Stimulated activated CD4-positive, alpha-beta T cell treated with anti-CD3 and anti-CD28 coated beads, Interleukin-2, amount 100 ng/mL, for 48 hours (primary cell): ENCODE measurements at places on chromosomes 4 and X.

GRCh38 chr4:95510877-95511276, 37.9 kb downstream of the UNC5C start:
- no peak for DNase-seq

DNA sequence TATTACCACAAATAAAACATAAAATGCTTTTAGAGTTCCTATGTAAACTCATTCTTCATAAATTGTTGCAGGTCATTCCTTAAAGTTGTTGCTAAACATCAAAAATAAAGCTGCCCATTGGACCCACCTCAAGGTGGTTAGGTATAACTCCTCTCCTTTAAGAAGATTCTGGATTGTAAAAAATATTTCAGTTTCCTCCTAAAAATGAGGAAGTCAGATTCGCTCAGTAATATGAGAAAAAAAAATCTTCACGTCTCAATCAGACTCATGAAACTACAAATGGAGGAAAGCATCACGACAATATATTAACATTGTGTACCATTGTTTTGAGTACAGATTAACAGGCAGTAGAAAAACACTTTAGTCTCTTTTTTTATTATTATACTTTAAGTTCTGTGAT, 105.9 kb downstream of the DDX60 start:
- no peak for DNase-seq

DNA sequence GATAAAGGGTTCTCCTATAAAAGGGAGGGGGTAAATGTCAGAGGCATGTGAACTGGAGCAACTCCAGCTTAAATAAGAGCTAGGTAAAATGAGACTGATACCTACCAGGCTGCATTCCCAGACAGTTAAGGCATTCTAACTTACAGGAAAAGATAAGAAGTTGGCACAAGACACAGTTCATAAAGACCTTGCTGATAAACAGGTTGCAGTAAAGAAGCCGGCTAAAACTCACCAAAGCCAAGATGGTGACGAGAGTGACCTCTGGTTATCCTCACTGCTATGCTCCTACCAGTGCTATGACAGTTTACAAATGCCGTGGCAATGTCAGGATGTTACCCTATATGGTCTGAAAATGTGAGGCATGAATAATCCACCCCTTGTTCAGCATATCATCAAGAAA, 13.1 kb upstream of the SULT1B1 start:
- DNase-seq: no peak

DNA sequence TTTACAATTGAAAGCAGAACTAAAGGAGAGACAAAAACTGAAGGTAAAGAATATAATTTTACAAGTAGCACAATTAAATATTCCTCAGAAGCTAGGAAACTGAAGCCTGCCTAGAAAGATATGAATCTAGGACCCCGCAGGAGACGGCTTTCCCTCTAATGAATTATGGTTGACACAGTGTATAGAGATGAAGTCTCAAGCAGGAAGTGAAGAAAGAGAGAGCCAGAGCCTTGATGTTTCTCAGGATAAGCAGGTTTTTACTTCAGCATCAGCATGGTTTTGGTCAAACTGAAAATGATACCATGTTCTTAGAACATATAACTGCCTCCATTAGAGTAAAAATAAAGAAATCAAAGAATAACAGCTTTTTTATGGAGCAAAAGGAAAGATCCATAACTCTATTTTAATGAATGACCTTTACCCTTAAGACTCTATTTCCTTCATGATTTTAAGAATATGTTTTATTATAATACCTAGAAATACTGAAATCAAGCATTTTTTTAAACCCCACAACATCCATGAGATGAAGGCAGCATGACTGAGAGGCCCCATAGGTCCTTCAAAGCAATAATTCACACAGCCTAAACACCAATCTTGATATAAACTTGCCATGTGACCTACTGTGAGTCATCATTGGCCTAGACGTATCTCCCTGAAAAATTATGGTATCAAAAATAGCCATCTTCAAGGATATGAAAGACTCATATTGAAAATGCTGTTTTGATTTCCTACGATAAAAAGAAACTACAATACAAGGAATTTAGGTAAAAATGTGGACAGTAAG, 193.4 kb downstream of the PRDM5 start:
- DNase-seq: no peak

GRCh38 chrX:153407736-153408135, 3.5 kb upstream of the ZFP92 start:
- DNase-seq: no peak

GRCh38 chr4:9146967-9147366, 23.2 kb upstream of the FAM90A26 start:
- no peak for DNase-seq

- no peak for DNase-seq
Observed at GRCh38 chr4:8904041-8904501, 32.4 kb upstream of the HMX1 start.

DNA sequence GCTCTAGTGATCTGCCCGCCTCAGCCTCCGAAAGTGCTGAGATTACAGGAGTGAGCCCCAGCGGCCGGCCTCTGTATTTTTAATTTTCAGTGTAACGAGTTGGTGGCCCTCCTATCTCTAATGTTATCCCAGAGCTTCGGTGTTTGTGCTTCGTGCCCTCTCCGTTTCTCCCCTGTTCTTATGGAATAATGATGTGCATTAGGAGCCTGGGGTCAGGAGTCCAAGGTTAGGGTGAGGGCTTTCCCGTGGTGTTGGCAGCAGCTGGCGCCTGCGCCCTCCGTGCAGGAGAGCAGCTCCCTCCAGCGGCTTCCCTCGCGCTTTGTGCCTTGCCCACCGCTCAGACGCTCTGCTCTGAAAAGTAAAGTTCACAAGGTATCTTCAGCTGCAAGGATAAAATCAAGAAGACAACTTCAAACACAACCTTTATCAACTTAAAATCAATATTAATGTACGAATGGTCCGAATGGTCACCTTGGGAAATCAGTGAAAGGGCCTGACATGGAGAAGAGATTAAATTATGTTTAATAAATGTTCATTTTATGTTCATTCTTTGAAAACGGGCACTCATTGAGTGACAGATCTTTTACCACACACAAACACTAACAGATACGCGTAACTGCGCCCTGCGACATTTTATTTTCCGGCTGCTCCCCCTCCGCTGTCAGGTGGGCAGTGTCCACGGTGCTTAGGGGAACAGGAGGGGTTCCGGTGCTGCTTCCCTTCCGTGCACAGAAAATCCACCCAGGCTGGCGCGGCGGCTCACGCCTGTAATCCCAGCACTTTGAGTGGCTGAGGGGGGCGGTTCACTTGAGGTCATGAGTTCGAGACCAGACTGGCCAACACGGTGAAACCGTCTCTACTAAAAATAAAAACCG, 62.4 kb downstream of the TRAPPC11 start:
- DNase-seq: peak; percentile 33

GRCh38 chr4:99657798-99658197, at the start of gene C4orf54:
Gene C4orf54 (minus strand): TSS chr4:99657828. CDS start chr4:99654648, 3,180 bp downstream.
- DNase-seq: no peak

- no peak for DNase-seq
Observed at GRCh38 chr4:187183826-187184225, 460.2 kb upstream of the FAT1 start.

GRCh38 chr4:7367406-7367805, 67.3 kb downstream of the PSAPL1 start:
- no peak for DNase-seq

GRCh38 chrX:25527156-25527555, 511.4 kb upstream of the ARX start:
- DNase-seq: no peak

GRCh38 chr4:47704693-47705325, 133.1 kb downstream of the CORIN start:
- peak; percentile 2 for DNase-seq

DNA sequence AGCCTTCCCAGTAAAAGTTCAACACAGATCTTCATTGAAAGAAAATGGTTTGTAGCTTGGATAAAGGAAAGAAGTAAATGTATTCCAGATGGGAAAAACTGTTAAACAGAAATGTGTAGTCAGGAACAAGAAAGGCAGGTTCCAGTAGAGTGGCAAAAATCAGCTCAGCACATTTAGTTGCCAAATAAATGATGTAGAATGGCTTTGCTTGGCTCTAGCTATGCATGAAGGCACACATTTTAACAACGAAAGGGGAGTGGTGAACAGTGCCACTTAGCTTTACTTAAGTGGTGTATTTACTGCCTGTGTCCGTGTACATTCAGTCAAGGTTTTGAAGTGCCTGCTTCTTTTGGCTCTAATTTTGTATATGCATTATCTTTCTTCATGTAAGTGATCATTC, 644.5 kb upstream of the ATOH1 start:
- DNase-seq: no peak

- DNase-seq: no peak
Observed at GRCh38 chr4:116603096-116603495, 482.3 kb downstream of the TRAM1L1 start.

DNA sequence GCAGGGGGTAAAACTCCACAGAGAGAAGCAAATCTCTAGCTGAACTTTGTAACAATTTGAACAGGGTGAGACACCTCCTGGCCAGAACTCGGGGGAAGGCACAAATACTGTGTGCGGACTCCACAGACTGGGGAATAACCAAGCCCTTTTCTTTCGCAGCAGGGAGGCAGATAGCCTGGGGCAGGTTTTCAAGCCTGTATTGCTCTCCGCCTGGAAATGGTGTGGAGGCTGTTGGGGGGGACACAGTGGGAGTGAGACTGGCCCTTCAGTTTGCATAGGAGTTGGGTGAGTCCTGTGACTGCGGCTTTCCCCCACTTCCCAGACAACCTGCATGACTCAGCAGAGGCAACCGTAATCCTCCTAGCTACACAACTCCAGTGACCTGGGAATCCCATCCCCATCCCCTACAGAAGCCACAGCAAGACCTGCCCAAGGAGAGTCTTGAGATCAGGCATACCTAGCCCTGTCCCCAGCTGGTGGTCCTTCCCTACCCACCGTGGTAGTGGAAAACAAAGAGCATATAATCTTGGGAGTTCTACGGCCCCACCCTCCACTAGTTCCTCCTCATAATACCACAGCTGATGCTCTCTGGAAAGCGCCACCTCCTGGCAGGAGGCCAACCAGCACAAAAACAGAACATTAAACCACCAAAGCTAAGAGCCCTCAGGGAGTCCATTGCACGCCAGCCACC, 12.9 kb upstream of the SMPX start:
- no peak for DNase-seq

DNA sequence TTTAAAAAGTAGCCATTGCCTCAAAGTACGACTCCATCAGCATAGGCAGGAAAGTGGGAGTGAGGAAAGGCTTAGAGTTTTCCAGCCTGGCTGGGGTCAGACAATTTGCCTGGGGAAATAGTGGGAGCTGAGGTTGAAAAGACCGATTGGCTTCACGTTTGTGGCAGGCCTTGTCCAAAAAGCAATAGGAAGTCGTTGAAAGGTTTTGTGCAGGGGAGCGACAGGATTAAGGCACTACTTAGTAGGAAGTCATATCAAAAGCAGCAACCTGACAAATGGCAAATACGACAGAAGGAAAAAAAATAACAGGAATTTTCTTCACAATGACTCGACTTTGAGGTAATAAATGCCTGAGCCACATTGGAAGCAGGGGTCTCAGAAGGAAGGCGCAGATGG, 691 bp upstream of the EREG start:
- no peak for DNase-seq
